ENCODE measurements at places on chromosomes 2 and 18. TPM values are rescaled to one million over a fixed set of nuclear protein-coding genes. Genes with fewer than 3 reads are reported as not detected.

DNA sequence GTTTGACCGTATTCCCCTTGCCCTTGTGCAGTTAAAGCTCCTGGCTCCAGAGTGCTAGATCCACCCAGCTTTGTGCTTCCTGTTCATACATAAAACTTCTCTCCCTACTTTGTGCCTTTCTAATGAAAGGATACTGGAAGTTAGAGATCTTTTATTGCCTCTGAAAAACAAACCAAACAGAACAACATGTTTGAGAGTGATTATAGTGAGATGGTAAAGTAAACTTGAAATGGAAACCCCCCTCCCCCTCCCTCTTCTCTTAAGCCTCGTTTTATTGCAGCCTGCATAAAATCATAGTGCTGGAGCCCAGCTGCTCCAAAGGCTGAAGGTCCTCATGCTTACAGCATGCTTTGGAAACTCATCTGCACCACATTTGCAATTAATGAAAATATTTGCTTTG, 125.1 kb downstream of the TANC1 start:
- no peak overlapping the region for H3K4me3 ChIP-seq
- H3K36me3 ChIP-seq, result no peaks in the 10 kb centered on the region
- no peak for DNase-seq
- H3K27me3 ChIP-seq, result no peaks in the 10 kb centered on the region
- H3K27ac ChIP-seq, result no peak overlapping the region
- peaks cover 40% of the 10 kb centered on the region for H3K4me1 ChIP-seq

Gene SIGLEC15
- total RNA-seq, result not detected

- H3K4me3 ChIP-seq, result no peak overlapping the region
- H3K4me1 ChIP-seq, result peaks cover 12% of the 10 kb centered on the region
- peaks cover 16% of the 10 kb centered on the region for H3K27me3 ChIP-seq
- no peak overlapping the region for H3K27ac ChIP-seq
Observed at GRCh38 chr18:79639072-79639829, 40.4 kb upstream of the CTDP1 start.

- no peak overlapping the region for H3K27ac ChIP-seq
- H3K27me3 ChIP-seq, result no peaks in the 10 kb centered on the region
- no peak overlapping the region for H3K4me3 ChIP-seq
- DNase-seq, result no peak
Observed at GRCh38 chr2:99850084-99850710, 292.2 kb downstream of the AFF3 start.

- no peak overlapping the region for H3K27ac ChIP-seq
- no peaks in the 10 kb centered on the region for H3K36me3 ChIP-seq
- no peak overlapping the region for H3K4me3 ChIP-seq
- no peaks in the 10 kb centered on the region for H3K27me3 ChIP-seq
- no peak for DNase-seq
Observed at GRCh38 chr2:5067816-5068215, 624.4 kb upstream of the SOX11 start.

- no peaks in the 10 kb centered on the region for H3K27me3 ChIP-seq
- DNase-seq, result no peak
- no peak overlapping the region for H3K4me3 ChIP-seq
- H3K36me3 ChIP-seq, result peaks cover 3% of the 10 kb centered on the region
- no peak overlapping the region for H3K27ac ChIP-seq
Observed at GRCh38 chr2:39107156-39107555, 13.7 kb downstream of the SOS1 start.

DNA sequence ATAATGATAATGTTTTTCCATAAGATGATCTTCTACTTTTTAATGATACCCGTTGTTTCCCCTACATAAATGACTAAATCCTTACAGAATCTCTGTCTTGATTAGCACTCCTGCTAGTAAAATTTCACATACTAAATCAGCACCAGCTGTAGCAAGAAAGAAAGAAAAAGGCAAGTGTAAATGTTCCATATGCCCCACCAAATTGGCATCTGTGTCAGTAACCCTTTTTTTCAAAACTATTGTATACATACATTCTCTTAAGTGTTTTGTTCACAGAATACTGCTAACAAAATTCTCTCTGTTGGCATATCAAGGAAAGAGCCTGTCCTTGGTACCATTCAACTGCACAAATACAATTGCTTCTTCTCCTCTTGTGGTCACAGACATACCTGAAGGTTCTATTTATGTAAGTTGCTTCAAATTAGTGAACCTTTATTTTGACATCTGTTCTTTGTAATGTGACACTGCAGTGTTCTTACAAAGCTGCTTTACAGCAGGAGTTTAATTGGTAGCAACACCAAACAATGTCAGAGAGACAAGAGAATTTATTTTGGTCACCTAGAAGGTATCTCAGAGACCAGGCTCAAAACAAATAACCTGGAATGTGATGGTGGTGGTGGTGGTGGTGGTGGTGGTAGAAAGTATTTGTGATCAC, 641.9 kb downstream of the ZEB2 start:
- H3K27ac ChIP-seq, result no peak overlapping the region
- H3K27me3 ChIP-seq, result no peaks in the 10 kb centered on the region
- no peak overlapping the region for H3K4me3 ChIP-seq
- H3K4me1 ChIP-seq, result no peaks in the 10 kb centered on the region

DNA sequence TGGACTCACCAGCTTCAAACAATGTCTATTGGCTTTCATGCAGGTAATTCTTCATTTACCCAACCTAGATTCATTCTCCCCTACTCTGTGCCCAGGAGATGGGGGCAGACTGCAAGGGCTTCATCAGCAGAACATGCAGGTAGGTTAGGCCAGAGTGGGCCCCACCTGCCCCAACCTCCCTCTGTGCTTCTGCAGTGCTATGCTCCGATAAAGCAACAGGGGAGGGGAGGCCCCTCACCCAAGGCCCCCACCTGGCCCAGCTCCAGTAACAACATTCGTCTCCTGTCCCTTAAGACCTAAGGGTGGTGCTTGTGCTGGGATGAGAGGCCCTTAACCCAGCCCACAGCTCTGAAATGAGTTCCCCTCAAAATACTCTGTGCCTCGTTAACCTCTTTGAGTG, 16.7 kb upstream of the GYPC start:
- no peaks in the 10 kb centered on the region for H3K36me3 ChIP-seq
- DNase-seq, result no peak
- H3K27ac ChIP-seq, result no peak overlapping the region
- no peaks in the 10 kb centered on the region for H3K4me1 ChIP-seq

DNA sequence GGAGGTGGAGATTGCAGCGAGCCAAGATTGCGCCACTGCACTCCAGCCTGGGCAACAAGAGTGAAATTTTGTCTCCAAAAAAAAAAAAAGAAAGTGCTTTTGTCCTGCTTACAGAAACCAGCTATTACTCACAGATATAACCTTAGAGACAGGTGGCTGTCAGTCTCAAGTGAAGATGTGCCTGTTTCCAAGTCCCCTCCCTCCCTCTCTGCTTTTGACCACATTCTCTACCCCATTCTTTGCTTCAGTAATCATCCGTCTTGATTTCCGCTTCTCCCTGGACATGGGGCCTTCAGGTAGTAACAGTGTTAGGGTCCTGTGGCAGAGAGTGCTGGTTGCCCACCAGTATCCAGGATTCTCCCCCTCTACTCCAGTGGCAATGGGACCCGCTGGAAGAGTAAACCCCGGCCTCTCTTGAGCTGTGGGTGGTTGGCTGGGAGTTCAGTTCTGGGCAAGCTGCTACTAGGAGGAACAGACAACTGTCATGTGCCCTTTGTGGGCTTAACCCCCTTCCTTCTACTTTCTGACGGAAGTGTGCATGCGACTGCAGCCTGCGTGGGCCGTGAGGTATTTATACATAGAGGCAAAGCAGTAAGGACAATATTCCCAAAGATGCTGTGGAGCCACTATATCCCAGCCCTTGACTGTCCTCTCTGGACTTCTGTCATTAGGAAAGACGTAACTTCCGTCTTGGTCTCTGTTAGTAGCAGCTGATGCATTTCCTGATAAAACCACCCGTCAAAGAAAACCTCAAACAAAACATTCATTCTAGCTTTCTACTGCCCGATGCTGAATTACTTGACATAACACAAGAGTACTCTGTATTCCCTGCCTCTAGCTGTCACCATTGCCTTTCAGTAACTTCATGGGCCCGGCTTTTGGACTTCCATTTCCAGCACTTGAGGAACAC, 17.8 kb downstream of the PDCL3 start:
- peak; percentile 59 for DNase-seq
- peak overlapping the region; percentile 21 for H3K4me3 ChIP-seq
- peak overlapping the region; percentile 82 for H3K27ac ChIP-seq
- H3K36me3 ChIP-seq, result peaks cover 15% of the 10 kb centered on the region
- H3K4me1 ChIP-seq, result peaks cover 40% of the 10 kb centered on the region
- H3K27me3 ChIP-seq, result no peaks in the 10 kb centered on the region

Gene GRHL1
- total RNA-seq, result 0.28 TPM

Gene THSD7B
- not detected for total RNA-seq

GRCh38 chr2:160338901-160339685, 139.0 kb upstream of the ITGB6 start:
- no peak overlapping the region for H3K27ac ChIP-seq
- peaks cover 29% of the 10 kb centered on the region for H3K4me1 ChIP-seq
- H3K36me3 ChIP-seq, result no peaks in the 10 kb centered on the region
- no peak overlapping the region for H3K4me3 ChIP-seq

DNA sequence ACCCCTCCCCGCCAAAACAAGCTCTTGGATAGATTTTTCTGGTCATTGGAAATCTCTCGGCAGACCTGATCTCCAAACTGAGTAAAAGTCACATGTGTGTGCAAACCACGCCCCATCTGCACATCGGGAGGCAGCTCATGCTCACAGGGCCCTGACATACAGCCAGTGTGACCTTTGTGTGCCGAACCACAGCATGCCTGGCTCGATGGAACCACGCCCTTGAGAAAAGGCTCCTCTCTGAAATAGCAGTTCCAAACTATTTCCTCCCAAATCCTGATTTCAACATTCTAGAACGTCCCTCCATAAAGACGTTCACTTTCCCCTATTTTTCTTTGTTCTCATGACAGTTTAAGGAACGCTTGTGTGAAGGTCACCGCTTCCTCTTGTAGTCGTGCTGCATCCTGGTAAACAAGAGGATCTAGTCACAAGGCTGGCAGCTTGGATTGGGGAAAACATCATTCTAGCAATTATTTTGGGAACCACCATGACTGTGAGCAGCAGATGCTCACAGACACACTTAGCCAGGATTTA, 59.3 kb upstream of the MAP4K4 start:
- H3K4me3 ChIP-seq, result no peak overlapping the region
- no peaks in the 10 kb centered on the region for H3K27me3 ChIP-seq
- no peak overlapping the region for H3K27ac ChIP-seq
- H3K36me3 ChIP-seq, result no peaks in the 10 kb centered on the region
- no peak for DNase-seq

DNA sequence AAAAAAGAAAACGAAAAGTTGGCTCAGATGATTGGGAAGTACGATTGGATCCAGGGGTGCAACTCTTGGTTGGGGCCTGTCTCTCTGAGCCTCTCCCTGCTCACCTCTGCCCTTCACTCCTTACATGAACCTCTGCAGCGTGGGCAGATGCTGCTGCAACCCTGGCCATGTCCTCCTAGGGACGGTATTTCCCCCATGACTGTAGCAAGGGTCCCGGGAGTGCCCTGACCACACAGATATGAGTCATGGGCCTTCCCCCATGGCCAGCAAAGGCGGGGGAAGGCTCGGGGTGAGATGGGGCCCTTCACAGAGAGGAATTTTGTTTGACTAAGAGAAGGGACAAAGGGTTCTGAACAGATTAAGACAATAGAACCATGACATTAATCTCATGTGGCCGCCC, 129.0 kb downstream of the NCK2 start:
- peak overlapping the region; percentile 1 for H3K27ac ChIP-seq
- H3K4me1 ChIP-seq, result peaks cover 93% of the 10 kb centered on the region
- H3K36me3 ChIP-seq, result peaks cover 51% of the 10 kb centered on the region
- no peak overlapping the region for H3K4me3 ChIP-seq

GRCh38 chr2:36478332-36478738, 119.6 kb downstream of the FEZ2 start:
- no peak overlapping the region for H3K4me3 ChIP-seq
- H3K27ac ChIP-seq, result no peak overlapping the region
- H3K36me3 ChIP-seq, result peaks cover 3% of the 10 kb centered on the region
- no peaks in the 10 kb centered on the region for H3K27me3 ChIP-seq
- H3K4me1 ChIP-seq, result no peaks in the 10 kb centered on the region

Gene ATP6V1C2
- not detected for total RNA-seq

DNA sequence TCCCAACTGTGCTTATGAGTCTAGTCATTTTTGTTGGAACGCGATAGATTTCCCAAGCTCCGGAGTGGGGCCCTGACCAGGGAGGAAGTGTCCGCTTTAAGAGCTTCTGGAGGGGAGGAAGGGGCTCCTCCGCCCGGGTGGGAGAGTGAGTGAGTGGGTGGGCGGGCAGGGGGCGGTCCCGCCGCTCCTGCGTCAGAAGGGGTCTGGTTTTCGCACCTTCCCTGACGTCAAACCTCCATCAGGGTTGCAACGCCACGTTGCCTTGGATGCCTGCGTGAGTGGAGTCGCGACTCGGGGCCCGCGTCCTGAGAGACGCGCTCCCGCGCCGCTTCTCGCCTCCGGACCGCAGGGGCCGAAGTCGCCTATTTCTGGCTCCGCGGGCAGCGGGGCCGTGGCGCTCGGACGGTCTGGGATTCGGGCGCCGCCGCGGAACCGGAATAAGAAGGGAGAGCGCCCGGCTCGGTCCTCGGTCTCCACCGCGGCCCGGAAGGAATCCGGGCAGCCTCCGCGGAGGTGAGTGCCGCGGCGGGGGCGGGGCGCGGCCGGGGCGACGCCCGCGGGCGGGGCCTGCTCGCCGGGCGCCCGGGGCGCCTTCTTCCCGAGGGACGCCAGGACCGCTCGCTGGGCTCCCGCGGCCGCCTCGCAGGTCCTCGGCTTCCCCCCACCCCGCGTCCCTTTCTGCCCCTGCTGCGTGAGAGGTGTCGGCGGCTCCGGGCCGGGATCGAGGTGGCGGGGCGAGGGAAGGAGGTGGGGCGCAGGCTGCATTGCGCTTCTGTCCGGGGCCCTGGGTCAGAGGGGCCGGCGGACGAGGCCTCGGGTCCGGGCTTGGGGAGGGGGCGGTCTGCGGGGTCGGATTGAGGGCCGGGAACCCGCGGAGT, at the start of gene ZDBF2:
Gene ZDBF2, plus strand, starts transcription at position 230 of the 878 bp plus-strand sequence. CDS start 7,187 bp downstream, outside the sequence.
- peaks cover 37% of the 10 kb centered on the region for H3K27me3 ChIP-seq
- H3K36me3 ChIP-seq, result no peaks in the 10 kb centered on the region
- H3K4me3 ChIP-seq, result peak within 1 kb of the TSS; percentile 65
- H3K27ac ChIP-seq, result no peak within 1 kb of the TSS
- peak; percentile 43 for DNase-seq
- peaks cover 15% of the 10 kb centered on the region for H3K4me1 ChIP-seq

Gene COL3A1
- not detected for total RNA-seq

Gene ARMC9
- 0.42 TPM for total RNA-seq

Gene FBXO36
- 0.84 TPM for total RNA-seq

DNA sequence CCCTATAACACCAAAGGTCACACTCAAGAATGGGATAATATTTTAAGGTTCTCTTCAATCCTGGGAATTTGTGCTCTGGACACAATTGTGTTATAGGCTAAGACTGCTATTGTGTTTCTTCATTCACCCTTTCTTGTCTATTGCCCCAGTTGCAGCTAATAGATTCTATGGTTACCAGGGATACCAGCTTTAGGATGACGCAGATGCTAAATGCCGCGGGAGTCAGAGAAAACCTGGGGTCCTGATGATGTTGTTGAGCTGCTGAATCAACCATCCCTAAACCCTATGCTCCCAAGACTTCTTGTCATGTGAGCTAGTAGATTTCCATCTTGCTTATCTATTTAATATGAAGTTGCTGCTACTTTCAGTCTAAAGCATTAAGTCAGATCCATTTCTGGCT, 5.4 kb downstream of the CRYGD start:
- no peak for DNase-seq
- H3K4me3 ChIP-seq, result no peak overlapping the region
